ENCODE measurements at places on chromosomes 6 and 20. TPM values are rescaled to one million over a fixed set of nuclear protein-coding genes. Genes with fewer than 3 reads are reported as not detected.

CSNK2B gene
- total RNA-seq, result 142 TPM

SIRPB1 gene
- total RNA-seq, result not detected

PHACTR3 gene
- 3.7 TPM for total RNA-seq

ANGPT4 gene
- not detected for total RNA-seq

PLEKHG1 gene
- total RNA-seq, result 92.9 TPM

TSBP1 gene
- total RNA-seq, result not detected

SLC13A3 gene
- total RNA-seq, result 6.6 TPM

CNKSR3 gene
- total RNA-seq, result 1.2 TPM

Measured in stomach (tissue), 19 donors.